ENCODE measurements at places on chromosomes 11 and 22.
A peak's percentile ranks its signal among the peaks of the same experiment; 100 is the strongest.

DNA sequence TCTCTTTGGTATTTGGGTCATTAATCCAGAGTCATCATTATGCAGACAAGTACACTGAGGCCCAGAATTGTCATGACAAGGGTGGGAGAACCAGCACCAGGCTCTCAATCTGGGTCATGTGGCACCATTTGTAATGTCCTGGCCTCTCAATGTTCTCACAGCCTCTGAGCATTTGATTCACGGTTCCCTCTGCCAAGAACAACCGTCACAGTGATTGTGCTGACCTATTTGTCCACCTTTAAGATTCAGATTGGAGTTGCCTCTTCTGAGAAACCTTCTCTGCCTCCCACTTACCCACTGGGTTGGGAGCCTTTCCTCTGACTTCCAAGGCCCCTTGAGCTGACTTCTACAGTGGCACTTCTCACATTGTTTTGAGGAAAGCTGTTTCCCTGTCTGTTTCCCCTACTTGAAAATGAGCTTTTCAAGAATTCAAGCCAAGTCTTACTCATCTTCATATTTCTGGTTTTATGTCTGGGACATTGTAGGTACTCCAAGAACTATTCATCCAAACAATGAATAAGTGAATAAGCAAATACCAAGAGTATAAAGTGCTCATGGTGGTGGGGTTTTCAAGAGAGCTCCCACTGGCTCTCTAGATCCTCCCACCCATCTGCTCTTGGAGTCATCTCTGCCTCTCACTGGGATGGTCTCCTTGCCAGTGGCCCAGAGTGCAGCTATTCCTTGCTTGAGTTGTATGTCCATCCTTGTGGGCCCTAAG is 126.4 kb upstream of the E2F8 start:
- no peak for ATAC-seq

DNA sequence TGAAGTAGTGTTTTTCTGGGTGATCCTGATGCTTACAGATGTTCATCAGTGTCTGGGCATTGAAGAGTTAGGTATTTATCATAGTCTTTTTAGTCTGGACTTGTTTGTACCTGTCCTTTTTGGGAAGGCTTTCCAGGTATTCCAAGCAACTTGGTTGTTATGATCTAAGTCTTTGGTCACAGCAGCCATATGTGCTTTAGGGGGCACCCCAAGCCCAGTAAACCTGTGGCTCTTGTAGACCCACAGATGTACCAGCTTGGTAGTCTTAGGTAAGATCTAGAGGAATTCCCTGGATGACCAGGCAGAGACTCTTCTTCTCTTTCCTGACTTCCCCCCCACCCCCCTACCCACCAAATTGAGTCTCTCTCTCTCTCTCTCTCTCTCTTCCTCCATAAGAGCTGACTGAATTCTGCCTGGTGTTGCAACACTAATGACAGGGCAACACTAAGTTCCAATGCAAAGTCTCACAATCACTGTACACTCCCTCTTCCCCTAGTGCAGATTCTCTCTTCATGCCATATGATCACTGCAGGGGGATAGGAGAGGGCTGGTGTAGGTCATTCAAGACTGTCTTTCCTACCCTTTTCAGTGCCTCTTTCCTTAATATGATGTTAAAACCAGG is 24.5 kb upstream of the MMP8 start:
- ATAC-seq, result no peak

- peak; percentile 9 for ATAC-seq
Observed at GRCh38 chr22:29030016-29030617, 31.5 kb downstream of the C22orf31 start.

GRCh38 chr22:23837911-23838680 is 710 bp downstream of the DERL3 start:
- ATAC-seq, result no peak

GRCh38 chr11:75341612-75342011 is 9.8 kb downstream of the ARRB1 start:
- no peak for ATAC-seq

- ATAC-seq, result peak; percentile 84
Observed at GRCh38 chr11:8018484-8019313, 31.6 kb downstream of the EIF3F start.

DNA sequence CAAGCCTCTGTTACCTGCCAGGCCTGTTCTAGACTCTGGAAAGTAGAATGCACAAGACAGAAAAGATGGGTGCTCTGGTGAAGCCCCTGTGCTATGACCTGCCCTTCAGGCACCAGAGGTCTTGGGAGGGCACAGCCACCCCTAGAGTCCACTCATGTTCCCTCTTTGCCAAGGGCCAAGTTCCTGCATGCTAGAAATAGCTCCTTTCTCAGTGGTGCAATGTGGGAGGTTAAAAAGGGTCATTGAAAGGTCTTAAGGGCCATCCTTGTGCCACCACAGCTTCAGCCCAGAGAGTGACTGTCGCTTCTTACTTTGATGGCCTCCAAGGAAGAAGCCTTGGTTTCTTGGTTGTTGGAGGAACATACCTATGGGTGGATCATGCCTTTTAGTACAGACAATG is 84.6 kb upstream of the PARVA start:
- ATAC-seq, result no peak

- no peak for ATAC-seq
Observed at GRCh38 chr11:117601006-117601708, 195.9 kb downstream of the DSCAML1 start.

GRCh38 chr11:103923451-103923931 is 112.9 kb upstream of the DDI1 start:
- ATAC-seq, result no peak

DNA sequence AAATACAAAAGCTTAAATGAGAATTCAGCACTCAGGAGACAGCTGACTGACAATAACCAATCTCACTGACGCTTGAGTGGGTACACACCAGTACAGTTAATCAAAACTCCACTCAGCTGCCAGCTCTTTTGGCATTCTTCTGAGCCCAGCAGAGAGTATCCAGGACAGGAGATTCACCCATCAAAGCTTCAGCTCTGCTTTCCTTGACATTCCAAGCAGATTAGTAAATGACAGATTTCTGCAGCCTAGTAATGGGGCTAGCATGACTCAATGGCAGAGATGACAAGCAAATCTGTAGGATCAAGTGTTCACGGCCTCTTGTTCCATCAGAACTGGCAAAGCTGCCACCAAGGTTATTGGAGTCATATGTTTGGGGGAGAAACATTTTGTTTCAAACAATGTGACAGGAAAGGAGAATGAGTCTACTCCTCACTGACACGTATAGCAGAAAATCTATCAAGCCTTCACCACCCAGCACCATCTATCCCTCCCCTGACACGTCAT is 420.0 kb downstream of the DYNC2H1 start:
- peak; percentile 84 for ATAC-seq

DNA sequence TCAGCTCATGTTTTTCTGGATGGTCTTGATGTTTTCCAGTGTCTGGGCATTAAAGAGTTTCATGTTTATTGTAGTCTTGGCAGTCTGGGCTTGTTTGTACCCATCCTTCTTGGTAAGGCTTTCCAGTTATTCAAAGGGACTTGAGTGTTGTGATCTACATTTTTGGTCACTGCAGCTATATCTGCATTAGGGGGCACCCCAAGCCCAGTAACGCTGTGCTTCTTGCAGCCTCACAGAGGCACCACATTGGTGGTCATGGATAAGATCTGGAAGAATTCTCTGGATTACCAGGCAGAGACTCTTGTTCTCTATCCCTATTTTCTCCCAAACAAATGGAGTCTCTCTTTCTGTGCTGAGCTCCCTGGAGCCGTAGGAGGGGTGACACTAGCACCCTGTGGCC is 451.5 kb upstream of the FAT3 start:
- peak; percentile 60 for ATAC-seq

GRCh38 chr11:81787584-81788049 is 946.0 kb downstream of the FAM181B start:
- no peak for ATAC-seq

DNA sequence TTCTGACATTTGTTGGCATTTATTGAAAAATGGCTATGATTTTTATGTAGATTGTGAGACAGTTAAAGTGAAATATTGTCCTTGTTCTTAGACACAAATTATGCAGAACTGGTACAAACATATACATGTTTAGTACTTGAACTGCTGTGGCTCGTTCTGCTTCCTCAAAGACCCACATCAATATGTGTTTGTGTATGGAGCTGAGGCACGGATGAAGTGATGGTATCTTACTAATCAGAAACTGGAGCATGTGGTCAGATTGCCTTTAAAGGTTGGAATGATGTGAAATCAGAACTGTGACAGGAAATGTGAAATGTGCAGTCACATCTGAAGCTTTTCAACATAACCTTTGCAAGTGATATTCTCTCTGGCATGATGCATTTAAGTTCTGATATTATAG is 130.4 kb downstream of the NAV2 start:
- no peak for ATAC-seq

DNA sequence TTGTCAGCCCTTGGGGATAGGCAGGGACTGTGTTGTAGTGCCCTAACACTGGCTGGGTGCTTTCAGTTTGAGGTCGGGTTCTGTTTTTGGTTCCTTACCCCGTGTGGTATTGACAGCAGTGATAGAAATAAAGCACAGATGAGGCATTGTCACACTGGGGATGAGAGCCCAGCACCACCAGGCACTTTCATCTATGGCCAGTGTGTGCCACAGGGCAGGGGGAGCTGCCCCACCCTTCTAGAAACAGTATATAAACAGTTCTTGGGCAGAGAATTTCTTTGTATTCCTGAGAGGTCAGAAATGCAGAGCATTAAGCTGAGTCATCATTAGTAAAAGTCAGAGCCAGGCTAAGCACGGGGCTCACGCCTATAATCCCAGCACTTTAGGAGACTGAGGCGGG is 23.1 kb upstream of the CDC42EP2 start:
- ATAC-seq, result peak; percentile 54

DNA sequence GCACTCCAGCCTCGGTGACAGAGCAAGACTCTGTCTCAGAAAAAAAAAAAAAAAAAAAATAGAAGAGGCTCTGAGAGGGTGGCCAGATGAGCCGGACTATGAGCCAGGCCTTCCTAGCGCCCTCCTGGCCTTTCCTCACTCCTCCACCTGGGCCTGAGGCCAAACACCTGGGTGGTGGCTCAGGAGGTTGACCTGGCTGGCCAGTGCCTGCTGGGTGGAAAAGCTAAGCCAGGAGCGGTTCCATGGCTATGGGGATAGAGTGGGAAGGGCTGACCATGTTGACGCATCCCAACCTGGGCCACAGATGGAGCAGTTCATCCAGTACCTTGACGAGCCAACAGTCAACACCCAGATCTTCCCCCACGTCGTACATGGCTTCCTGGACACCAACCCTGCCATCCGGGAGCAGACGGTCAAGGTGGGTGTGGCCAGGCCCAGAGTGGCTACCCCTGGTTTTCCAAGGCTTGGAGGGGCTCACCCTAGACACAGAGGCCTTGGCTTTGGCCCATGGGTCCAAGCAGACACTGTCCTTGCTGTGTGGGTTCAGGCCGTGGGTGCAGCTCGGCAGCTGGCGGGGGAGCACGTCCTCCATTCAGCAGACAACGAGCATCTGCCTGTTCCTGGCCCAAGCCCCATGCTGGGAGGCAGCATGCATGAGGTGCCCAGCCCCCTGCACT is 7.6 kb downstream of the SCYL1 start:
- ATAC-seq, result no peak

GRCh38 chr11:11089805-11090204 is 232.0 kb upstream of the ZBED5 start:
- no peak for ATAC-seq

DNA sequence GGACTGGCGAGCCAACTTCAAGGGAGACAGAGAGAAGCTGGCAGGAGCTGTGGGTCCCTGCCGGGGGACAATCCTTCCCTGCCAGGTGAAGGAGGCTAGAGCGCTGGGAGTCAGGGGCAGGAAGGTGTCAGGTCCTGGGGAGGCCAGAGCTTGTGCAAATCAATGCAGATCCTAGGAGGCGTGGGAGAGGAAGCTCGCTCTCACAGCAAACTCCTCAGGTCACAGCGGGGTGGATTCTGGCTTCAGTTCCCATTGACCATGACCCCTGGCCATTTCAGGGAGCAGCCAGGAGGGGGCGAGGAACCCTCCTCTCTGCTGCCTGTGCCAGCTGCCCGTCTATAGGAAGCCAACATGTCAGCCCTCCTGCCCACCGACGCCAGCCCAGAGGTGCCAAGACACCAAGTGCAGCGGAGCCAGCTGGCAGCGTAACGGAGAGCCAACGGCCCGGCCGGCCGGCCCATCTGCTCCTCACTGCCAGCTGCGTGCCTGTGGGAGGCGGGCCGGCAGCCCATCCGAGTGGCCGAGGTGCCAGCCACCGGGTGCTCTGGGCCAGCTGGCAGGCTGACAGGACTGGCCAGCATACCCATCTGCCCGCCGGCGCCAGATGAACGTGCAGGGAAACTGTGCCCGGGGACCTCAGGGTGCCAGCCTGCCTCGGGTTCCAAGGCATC is 374.8 kb downstream of the MIAT start:
- ATAC-seq, result peak; percentile 82
